Testis (tissue), 5 donors: ENCODE measurements at places on chromosomes 7 and 10. TPM values are rescaled to one million over a fixed set of nuclear protein-coding genes. Genes with fewer than 3 reads are reported as not detected.

GRCh38 chr7:89849052-89849451, 305.2 kb upstream of the STEAP1 start:
- no peak for DNase-seq

DNA sequence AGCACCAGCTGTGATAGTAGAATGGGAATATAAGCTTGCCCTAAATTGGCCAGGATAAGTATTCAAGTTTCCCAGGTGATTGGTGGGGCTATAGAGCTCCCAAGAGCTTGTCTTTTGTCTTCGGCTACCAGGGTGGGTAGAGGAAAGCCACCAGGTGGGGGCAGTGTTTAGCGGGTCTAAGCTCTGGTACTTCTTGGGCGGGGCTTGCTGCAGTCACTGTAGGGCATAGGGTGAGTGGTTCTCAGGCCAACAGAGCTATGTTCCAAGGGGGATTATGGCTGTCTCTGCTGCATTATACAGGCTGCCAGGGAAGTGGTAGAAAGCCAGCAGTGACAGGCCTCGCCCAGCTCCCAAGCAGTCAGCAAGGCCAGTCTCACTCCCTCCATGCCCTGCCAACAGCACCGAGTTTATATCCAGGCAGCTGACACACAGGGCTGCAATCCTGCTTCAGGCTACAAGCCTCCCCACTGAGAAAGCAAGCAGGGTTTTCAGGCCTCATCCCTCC, 110.7 kb downstream of the ZNF467 start:
- peak; percentile 34 for DNase-seq

GRCh38 chr10:110225441-110225755, 18.0 kb downstream of the MXI1 start:
- no peak for DNase-seq

DNA sequence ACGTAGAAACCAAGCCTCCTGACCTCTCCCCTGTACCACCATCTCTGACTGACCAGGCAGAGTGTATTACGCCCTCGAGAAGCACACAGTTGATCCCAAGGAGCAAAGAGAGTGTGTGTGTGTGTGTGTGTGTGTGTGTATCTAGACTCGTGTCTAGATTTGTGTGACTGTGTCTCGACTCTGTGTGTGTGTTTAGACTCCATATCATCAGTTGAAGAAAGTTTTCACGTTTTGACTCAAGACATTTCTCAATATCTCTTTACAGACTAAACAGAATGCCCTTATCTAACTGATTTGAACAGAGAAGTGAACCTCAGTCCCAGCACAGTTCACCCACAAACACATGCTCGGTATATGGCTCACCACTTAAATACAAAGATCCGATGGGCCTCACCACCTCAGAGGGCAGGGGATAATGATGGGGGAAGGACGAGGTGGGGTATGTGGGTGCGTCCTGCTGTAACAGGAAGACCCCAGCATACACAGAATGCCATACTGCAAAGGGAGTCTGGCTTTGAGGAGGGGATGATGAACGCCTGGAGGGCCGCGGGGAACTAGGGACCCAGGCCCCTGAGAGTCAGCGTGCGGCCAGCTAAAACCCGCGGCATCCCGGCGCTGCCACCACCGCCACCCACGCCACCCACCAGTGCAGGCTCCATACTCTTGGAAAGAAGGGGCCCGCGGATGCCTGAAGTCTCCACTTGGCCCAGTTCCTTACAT, 780 bp downstream of the ALDH18A1 start:
- no peak for DNase-seq

The IFIT1B gene
- total RNA-seq = not detected

The NEURL1 gene
- total RNA-seq = 17.8 TPM
